Neural crest cell (in vitro differentiated cells): ENCODE measurements at places on chromosomes 12 and 14. TPM values are rescaled to one million over a fixed set of nuclear protein-coding genes. Genes with fewer than 3 reads are reported as not detected.

DNA sequence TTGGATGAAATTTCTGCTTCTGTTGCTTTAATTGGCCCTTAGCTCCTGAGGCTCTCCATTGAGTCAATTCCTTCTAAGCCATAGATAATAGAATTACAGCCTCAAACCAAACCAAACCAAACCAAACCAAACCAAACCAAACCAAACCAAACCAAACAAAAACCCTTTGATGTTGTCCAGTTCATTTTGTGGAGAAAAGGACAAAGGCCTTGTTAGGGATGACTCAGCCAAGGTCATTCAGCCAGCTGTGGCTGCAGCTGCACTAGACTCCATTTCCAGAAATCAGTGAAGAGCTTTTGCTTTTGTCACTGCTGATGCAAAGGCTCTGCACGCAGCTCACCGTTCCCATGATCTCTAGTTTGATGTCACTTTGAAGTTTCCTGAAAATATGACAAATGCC lies 82.2 kb upstream of the RMST start:
- DNase-seq: no peak

DNA sequence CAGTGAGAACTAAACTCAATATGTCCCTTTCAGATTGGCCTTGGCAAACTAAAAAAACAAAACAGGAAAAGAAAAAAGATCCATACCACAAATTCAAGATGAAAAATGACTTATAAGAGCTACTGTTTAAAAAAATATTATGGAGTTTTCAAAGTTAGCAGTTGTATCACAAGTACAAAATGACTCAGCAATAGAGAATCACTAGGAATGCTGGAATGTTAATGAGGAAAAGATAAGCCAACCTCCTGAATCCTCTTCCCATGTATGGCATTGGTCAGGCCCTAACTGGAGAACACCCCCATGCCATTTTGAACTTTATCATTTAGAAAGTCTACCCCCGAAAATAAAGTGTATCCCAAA lies 62.2 kb downstream of the PPP1R36 start:
- no peak for DNase-seq

DNA sequence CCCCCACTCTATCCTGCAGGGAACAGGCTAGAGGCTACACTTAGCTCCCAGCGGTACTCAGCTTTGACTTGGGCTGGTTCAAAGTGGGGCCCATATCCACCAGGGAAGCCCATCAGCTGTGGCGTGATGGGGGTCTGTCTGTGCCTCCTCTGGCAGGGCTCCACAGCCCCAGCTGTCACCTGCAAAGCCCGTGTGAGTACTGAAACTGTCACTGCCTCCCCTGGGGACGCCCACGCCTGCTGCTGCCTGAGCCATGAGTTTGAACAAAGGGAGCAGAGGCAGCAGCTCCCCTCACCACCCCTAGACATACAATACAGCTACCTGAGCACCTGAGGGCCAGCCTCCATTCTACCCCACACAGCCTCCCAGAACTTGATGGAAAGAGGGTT lies 5.0 kb downstream of the REM2 start:
- DNase-seq: no peak

GRCh38 chr14:63475761-63476160 lies 67.4 kb downstream of the PPP2R5E start:
- no peak for DNase-seq

Gene ASB2
- total RNA-seq: 3.0 and 3.5 TPM in 2 replicates
